Nephron progenitor cell (in vitro differentiated cells): ENCODE measurements at places on chromosomes 7 and 10.

- peak; percentile 82 for DNase-seq
Measured at GRCh38 chr10:13074563-13075451, 25.2 kb upstream of the OPTN start.

GRCh38 chr7:82109288-82109687, 334.3 kb downstream of the CACNA2D1 start:
- DNase-seq, result no peak

GRCh38 chr10:123642293-123642692, 23.9 kb upstream of the GPR26 start:
- DNase-seq, result no peak

- peak; percentile 32 for DNase-seq
Measured at GRCh38 chr7:30970594-30971094, 6.9 kb downstream of the GHRHR start.

DNA sequence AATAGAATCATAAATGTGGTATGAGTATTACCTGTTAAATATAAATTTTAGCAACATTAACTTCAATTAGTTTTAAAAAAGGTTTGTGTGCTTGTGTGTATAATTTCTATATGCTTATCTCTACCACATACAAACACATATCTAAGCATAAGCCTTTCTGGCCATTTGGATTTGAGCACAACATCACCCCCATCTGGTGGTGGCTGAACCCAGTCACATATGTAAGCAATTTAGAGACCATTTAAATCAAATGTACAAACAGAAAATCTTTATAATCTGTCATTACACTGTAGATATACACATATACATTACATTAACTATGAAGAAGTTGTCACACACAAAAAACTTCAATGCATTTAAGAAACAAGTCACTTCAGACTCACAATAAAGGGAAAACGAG, 31.7 kb downstream of the GPR22 start:
- no peak for DNase-seq

GRCh38 chr10:46283580-46284285, 3.1 kb upstream of the ANTXRL start:
- no peak for DNase-seq

DNA sequence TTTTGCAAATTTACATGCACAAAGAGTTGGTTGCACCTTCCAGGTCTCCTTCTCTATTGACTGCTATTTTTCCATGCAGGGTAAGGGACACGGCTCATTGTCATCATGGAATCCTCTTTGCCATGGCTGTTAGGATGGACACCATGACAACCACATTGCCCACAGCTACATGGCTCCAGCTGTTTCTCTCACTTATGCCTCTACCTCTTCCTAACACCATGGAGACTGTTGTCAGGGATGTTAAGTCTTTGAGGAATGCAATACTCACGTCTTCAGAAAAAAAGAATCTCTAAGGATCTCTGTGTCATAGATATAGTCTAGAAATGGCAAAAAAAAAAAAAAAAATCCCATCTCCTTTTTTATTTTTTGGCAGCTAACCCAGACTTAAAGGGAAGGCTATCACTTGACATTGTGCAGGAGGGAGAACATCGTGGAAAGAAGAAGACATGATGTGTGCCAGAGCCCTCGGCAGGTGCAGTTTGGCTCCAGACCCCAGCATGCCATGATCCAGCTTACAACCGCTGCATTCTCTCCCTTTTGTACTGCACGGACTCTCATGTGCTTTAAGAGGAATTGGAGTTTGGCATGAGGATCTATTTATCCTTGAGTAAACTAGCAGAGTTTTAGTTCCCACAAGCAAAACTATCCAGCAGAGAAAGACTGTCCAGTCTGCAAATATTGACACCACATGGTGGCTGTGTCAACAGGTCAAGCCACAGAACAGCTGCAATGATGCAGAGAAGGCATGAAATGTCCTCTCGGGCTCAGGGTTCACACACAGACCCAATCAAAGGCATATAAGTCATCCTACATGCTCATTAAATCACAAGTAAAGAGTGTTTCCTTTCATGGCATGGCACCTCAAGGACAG, 70.8 kb downstream of the FRMD4A start:
- no peak for DNase-seq

DNA sequence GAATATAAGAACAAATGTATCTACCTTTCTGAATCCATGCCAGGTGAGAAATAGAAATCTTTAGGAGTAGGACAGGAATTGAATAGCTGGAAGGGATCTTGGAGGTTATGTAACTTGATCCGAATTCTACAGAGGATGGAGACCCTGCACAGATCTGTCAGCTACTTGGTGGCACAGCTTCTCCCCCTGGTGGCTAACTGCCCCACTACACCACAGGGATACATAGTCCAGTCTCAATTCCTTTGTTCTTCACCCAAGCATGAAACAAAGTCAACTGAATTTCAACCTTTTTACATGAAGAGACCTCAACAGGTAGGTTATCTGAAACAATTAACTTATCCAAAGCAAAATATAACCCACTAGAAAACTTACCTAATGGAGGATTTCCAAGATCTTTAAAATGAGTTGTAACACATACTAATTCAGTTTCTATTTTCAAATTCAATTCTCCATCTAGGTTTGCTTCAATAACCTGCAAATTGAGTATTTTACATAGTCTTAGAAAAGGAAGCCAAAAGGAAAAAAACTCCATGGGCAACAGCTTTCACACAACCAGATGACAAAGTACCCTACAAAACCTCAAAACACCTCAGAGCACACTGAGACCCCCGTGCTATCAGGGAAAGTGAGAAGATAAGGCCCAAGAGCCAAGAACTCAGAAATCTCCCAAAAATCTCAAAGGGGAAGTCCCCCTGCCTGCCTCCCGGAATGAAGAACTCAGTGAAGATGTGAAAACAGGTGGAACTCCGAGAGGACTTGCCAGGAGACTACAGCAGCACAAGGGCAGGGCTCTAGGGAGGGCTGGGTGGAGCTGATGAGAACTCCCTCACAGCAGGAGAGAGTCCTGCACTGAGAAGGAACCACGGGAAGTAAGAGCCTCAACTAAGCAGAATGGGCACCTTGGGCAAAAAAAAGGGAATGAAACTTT, 10.3 kb downstream of the HUS1 start:
- DNase-seq, result peak; percentile 89

DNA sequence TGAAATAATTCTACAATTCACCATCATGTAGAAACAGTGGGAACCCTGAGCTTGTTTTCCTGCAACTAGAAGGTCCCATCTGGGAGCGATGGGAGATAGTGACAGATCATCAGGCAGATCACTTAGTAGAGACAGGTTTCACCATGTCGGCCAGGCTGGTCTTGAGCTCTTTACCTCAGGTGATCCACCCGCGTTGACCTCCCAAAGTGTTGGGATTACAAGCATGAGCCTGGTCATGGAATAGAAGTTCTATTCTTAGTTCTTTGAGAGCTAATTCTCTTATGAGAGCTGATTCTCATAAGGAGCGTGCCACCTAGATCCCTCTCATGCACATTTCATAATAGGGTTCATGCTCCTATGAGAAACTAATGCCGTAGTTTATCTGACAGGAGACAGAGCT, 778.0 kb upstream of the AUTS2 start:
- DNase-seq, result no peak

- no peak for DNase-seq
Measured at GRCh38 chr7:54145716-54146115, 396.5 kb upstream of the VSTM2A start.

GRCh38 chr7:23955145-23955544, 245.1 kb downstream of the STK31 start:
- DNase-seq, result no peak

DNA sequence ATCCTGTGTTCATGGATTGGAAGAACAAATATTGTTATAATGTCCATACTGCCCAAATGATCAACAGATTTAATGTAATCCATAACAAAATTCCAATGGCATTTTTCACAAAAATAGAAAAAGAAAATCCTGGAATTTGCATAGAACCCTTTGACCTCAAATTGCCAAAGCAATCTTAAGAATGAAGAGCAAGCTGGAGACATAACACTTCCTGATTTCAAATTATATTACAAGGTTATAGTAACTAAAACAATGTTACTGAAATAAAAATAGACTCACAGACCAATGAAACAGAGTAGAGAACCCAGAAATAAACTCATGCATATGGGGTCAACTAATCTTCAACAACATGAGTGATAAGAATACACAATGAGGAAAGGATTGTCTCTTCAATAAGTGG, 302.5 kb downstream of the PHTF2 start:
- DNase-seq, result no peak

GRCh38 chr7:67343114-67343513, 346.5 kb downstream of the TYW1 start:
- DNase-seq, result no peak

- no peak for DNase-seq
Measured at GRCh38 chr10:77669892-77670291, 32.3 kb upstream of the KCNMA1 start.

DNA sequence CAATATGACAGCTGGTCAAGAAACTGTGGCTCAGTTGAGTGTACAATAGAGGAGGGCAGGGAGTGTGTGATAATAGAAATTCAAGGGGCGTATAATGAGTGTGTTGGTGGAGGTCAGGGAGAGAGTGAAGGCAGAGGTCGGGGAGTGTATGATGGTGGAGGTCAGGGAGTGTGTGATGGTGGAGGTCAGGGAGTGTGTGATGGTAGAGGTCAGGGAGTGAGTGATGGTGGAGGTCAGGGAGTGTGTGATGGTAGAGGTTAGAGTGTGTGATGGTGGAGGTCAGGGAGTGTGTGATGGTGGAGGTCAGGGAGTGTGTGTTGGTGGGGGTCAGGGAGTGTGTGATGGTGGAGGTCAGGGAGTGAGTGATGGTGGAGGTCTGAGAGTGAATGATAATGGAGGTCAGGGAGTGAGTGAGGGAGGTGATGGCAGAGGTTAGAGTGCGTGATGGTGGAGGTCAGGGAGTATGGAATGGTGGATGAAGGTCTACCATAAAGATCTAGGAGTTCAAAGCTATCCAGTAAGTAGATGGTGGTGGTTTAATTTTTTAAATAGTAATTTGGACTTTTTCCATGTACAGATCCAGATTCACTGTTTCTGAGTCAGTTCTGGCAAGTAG, 57.7 kb upstream of the TNS3 start:
- DNase-seq, result no peak

DNA sequence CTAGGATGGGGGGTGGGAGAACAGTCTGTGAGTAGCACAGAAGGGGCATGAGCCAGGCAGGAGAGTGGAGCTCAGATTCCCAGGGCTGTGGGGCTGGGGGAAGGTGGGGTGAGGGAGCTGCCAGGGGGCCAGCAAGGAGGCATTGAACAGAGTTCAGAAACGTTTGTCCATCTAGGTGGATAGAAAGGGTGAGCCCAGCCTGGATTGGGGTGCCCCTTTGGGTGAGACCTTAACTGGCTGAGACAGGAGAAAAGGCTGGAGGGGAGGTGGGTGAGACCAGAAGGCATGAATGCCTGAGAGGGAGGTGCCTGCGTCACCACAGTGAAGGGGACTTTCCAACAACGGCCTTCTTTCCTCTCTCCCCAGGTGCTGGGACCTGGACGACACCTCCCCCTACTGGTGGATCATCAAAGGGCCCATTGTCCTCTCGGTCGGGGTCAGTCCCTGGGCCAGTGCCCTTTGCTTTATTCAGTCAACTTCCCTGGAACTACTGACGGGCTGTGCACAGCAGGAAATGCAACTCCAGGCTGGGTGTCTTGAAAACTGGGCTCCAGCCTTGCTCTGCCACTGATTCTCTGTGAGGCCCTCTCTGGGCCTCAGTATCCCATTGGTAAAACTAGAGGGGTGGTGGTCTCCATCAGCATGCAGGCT, 11.0 kb downstream of the GHRHR start:
- peak; percentile 73 for DNase-seq

GRCh38 chr7:80008039-80008438, 126.6 kb upstream of the GNAI1 start:
- DNase-seq, result no peak

- no peak for DNase-seq
Measured at GRCh38 chr7:88586219-88586618, 173.3 kb upstream of the ZNF804B start.

GRCh38 chr7:115052706-115053105, 130.8 kb downstream of the MDFIC start:
- DNase-seq, result no peak

DNA sequence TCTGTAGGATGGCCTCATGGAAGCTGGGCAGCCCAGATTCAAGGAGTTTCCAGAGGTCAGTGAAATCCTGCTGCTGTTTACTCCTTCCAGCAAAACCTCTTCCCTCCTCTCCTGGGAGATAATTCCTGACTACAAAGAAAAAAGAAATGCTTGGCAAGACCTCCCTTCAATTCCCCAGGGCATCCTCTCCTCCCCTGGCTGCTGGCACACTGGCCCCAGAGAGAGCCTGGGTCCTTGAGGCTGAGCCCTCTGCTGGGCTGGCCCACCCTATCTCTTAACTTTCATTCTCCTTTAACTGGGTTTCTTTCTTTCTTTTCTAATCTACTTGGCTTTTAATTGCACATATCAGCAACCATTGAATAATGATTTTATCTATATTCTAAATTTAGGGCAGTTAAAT, 7.7 kb downstream of the DRGX start:
- no peak for DNase-seq

DNA sequence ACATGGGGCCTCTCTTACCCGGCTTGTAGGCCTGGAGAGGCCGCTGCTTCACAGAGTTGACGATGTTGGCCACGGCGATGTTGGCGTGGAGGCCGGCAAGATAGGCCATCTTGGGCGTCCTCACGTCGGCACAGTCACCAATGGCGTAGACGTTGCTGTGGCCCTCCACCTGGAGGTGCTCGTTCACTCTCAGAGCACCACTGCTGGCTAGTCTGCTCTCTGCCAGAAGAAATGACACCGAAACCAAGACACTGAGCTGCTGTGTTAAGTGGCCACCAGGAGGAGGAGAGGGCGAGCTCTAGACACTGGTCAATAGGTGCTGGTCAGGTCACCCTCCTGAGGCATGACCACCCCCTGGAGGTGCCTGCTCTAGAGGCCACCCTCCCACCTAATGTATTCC, 17.7 kb downstream of the AIFM2 start:
- no peak for DNase-seq

GRCh38 chr7:42348631-42349030, 111.6 kb upstream of the GLI3 start:
- no peak for DNase-seq

DNA sequence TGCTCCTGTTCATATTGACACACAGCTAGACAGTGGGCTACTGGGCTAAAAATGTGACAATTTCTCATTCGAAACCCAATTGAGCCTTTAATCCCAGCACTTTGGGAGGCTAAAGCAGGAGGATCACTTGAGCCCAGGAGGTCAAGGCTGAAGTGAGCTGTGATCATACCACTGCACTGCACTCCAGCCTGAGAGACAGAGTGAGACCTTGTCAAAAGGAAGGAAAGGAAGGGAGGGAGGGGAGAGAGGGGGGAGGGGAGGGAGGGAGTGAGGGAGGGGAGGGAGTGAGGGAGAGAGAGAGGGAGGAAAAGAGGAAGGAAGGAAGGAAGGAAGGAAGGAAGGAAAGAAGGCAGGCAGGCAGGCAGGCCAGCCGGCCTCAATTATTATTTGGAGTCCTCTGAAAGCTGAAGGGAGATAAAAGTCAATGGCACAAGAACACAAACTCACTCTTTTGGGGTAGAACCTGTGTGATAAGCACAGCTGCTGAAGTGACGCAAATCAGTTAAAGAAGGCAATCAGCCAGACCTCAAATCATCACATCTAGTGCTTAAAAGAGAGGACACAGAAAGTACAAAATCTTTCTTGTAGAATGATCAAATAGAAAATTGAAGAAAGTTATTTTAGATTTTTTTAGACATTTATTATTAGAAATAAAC, 98.1 kb downstream of the CCDC71L start:
- no peak for DNase-seq
